ENCODE measurements at places on chromosomes 7 and 10.

DNA sequence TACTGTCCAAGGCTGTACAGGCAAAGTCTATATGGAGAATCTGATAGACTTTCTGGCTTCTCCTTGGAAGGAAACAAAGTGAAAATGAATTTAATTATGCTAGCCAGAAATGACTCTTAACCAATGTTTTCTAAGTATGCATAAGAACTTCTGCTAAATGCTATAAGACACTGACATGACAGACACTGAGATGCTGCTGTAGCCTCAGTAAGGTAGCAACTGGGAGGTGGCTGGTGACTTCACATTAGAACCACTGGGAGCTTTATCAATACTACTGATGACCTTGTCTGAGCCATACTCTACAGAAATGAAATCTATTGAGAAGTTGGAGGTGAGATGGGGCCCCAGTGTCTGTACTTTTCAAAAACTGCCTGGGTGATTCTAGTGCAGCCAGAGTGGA, 188.6 kb downstream of the ZNF365 start:
- no peak for DNase-seq

DNA sequence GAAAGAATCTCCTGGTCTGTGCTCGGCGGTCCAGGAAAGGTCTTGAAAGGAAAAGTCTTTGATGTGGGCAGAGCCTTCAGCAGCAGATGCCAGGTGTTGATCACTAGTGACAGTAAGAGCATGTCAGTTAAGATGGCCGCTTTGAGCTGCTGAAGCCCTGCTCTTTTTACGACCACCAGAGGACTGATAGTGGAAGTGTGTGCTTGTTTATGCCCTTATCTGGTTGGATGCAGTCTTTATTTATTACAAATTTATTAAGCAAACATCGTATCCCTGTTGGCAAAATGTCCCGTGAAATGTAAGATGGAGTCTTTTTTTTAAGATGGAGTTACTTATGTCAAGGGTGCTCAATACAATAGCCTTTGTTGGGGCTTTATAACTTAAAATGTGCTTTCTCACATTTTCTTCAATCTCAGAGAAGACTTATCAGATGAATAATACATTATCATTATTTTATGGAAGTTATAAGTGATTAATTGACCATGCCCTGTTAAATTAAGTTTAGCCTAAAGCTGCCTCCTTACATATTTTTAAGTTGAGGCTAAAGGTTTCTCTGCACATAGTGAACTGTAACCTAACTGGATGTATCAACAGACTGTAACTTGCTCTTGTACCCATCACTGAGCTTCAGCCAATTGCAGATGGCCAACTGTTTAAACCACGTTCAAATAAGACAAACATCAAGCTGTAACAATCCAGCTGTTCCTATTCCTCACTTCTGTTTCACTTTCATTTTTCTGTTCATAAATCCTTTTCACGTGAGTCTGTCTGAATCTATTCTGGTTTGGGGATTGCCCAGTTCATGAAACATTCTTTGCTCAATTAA, 97.4 kb upstream of the PIK3CG start:
- no peak for DNase-seq

DNA sequence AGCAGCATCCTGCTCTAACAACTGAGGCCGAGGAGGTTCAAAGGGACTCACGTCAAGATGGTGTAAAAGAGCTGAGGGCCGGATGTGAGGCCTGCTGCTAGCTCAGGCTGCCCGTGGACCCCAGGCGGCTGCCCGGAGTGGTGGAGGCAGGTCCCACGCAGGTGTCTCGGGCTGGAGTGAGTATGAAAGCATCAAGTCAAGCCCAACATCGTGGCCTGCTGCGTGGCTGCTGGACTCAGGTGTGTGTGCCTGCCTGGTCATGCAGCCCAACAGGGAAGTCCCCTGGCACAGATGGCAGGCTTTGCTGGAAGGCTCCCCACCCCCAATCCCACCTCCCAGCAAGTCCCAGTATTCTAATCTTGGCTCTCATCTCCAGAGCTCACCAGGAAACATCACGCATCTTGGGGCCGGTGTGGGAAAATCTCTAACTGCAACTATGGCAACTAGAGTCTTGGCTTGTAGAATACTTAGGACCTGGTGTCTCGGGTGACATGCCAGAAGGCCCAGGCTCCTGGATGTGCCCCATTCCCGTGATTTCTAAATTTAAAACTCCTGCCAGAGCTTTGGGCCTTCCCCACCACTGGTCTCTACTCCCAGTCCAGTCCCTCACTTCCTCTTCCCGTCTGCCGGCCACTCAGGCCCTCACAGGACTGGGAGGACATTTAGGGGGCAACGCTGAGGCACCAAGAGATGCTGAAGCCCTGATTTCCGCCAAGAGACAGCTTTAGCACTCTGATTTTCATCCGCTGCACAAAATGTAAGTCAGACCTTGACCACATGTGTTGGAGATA, 85.9 kb downstream of the PRKAG2 start:
- no peak for DNase-seq

- DNase-seq: no peak
Measured at GRCh38 chr10:124593431-124593985, 131.9 kb downstream of the LHPP start.

GRCh38 chr10:83539528-83540308, 599.6 kb upstream of the GHITM start:
- no peak for DNase-seq
